Heart right ventricle (tissue), 16 donors: ENCODE measurements at places on chromosomes 3 and 15. TPM values are rescaled to one million over a fixed set of nuclear protein-coding genes. Genes with fewer than 3 reads are reported as not detected.

The ILDR1 gene
- total RNA-seq = not detected

The SLC51B gene
- total RNA-seq = not detected

The GOLGA6L26 gene
- not detected for total RNA-seq

The NPAP1 gene
- not detected for total RNA-seq

The C3orf20 gene
- total RNA-seq = 0.17 TPM

The MKRN2 gene
- 34.3 TPM for total RNA-seq

DNA sequence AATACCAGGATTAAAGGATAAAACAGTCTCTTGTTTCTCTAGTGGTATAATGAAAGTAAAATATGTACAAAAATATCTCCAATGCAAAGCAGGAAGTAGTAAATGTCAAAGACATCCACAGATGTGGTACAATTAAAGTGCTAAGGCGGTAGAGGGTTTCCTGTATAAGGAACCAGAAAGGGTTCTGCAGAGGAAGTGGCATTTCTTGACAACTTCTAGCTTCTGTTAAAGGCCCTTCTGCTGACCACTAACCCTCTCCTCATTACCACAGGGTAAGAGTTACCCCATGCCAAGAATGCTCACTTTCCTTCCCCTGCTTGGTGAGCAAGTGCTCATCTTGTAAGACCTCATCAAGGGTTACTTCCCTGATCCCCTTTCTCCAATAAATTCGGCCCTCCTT lies 883.6 kb upstream of the NR2F2 start:
- no peaks in the 10 kb centered on the region for H3K4me1 ChIP-seq
- no peak overlapping the region for H3K4me3 ChIP-seq
- H3K36me3 ChIP-seq = no peaks in the 10 kb centered on the region
- H3K27me3 ChIP-seq = no peaks in the 10 kb centered on the region
- no peak for DNase-seq

GRCh38 chr3:129006864-129007263 lies 5.8 kb downstream of the EFCC1 start:
- H3K36me3 ChIP-seq = peaks cover 11% of the 10 kb centered on the region
- H3K4me3 ChIP-seq = no peak overlapping the region
- no peak overlapping the region for H3K27ac ChIP-seq
- peaks cover 33% of the 10 kb centered on the region for H3K27me3 ChIP-seq
- DNase-seq = no peak
- H3K4me1 ChIP-seq = peaks cover 61% of the 10 kb centered on the region

DNA sequence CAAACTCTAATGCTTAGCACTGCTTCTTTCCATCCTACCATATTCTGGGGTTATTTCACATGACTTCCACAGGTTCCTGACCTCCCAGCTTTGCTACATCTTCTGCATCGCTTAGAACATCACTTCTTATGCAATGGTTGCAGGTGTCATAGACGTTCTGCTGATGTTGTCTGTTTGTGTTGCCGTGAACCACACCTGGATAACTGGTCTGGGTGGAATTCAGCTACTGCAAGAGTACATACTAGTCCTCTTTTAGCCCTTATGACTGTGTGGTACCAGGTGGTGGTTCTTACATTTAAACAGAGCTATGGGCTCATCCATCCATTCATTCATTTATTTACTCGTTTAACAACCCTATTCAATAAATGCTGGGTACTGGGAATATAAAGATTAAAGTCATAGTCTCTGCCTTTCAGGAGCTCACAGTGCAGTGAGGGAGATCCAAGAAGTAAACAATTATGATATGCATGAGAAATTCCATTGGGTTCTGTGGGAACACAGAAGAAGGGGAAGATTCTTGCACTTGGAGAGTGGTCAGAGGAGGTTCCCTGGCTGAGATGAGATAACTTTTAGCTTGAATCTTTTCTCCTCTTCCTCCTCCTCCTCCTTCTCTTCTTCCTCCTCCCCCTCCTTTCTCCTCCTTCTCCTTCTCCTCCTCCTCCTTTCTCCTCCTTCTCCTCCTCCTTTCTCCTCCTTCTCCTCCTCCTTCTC lies 30.8 kb downstream of the TMEM45A start:
- no peaks in the 10 kb centered on the region for H3K36me3 ChIP-seq
- no peak overlapping the region for H3K4me3 ChIP-seq
- no peaks in the 10 kb centered on the region for H3K4me1 ChIP-seq
- no peaks in the 10 kb centered on the region for H3K27me3 ChIP-seq

GRCh38 chr15:47349179-47349578 lies 368.1 kb upstream of the SEMA6D start:
- DNase-seq = no peak
- H3K36me3 ChIP-seq = no peaks in the 10 kb centered on the region
- H3K4me3 ChIP-seq = no peak overlapping the region

- H3K27ac ChIP-seq = no peak overlapping the region
- no peak overlapping the region for H3K4me3 ChIP-seq
- H3K4me1 ChIP-seq = no peaks in the 10 kb centered on the region
- H3K36me3 ChIP-seq = no peaks in the 10 kb centered on the region
- DNase-seq = no peak
Observed at GRCh38 chr3:103446953-103447629, 1012.3 kb downstream of the ZPLD1 start.

DNA sequence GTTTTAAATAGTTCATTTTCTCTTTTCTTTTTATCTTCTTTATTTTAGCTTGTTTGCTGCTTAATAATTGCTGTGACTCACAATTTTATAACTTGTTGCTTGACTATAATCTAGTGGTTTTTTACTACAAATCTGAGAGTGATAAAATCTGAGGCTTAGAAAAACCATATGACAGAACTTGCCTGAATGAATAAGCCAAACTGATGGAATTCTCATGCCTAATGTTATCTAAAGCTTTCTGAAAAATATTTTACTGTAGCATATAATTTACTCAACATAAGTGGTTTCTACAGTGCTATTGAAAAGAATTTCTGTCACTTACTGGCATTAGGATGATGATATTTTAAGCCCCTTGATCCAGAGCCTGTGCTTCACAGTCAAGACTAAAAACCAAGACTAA lies 175.1 kb downstream of the VGLL3 start:
- H3K4me3 ChIP-seq = no peak overlapping the region
- H3K4me1 ChIP-seq = no peaks in the 10 kb centered on the region
- no peak for DNase-seq
- H3K27me3 ChIP-seq = no peaks in the 10 kb centered on the region
- H3K27ac ChIP-seq = no peak overlapping the region

DNA sequence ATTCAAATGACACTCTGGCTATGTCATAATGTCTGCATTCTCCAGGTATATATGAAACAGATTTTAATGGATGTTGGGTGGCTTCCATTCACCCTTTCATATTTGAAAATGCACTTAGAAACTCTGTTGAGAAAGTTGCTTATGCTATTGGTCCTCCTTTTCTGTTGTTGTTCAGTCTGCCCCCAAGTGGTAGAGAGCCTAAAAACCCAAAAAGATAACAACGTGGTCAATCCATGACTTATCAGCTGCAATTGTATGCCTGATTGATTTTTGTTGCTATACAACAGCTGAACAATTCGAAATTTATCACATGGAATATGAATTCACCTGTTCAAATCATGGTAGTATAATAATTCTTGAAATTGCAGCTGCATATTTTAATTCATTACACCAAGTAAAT lies 279.8 kb downstream of the ROBO2 start:
- H3K27ac ChIP-seq = no peak overlapping the region
- H3K36me3 ChIP-seq = no peaks in the 10 kb centered on the region
- DNase-seq = no peak
- H3K4me1 ChIP-seq = no peaks in the 10 kb centered on the region
- no peaks in the 10 kb centered on the region for H3K27me3 ChIP-seq
- H3K4me3 ChIP-seq = no peak overlapping the region

DNA sequence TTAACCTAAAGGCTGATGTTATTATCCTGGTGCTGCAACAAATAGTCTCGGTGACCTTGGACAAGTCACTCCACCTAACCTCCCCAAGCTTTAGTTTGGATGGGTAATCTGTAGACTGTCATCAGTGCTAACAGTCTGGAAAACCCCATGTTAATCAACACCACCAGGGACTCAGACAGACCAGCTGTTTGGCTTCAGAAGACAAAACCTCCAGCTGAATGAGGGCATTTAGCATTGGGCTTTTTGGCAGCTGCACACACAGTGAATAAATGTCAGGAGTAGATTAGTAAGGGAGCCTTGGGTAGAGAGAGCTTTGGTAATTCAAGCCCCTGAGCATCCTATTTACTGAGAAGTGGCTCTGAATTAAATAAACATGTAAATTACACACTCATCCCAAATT lies 24.9 kb upstream of the C3orf80 start:
- no peaks in the 10 kb centered on the region for H3K4me1 ChIP-seq
- DNase-seq = no peak
- H3K27ac ChIP-seq = no peak overlapping the region
- no peak overlapping the region for H3K4me3 ChIP-seq

GRCh38 chr3:47731061-47731460 lies 50.6 kb downstream of the SMARCC1 start:
- no peak overlapping the region for H3K4me3 ChIP-seq
- no peaks in the 10 kb centered on the region for H3K36me3 ChIP-seq
- H3K4me1 ChIP-seq = no peaks in the 10 kb centered on the region
- no peak for DNase-seq
- H3K27ac ChIP-seq = no peak overlapping the region
- no peaks in the 10 kb centered on the region for H3K27me3 ChIP-seq

DNA sequence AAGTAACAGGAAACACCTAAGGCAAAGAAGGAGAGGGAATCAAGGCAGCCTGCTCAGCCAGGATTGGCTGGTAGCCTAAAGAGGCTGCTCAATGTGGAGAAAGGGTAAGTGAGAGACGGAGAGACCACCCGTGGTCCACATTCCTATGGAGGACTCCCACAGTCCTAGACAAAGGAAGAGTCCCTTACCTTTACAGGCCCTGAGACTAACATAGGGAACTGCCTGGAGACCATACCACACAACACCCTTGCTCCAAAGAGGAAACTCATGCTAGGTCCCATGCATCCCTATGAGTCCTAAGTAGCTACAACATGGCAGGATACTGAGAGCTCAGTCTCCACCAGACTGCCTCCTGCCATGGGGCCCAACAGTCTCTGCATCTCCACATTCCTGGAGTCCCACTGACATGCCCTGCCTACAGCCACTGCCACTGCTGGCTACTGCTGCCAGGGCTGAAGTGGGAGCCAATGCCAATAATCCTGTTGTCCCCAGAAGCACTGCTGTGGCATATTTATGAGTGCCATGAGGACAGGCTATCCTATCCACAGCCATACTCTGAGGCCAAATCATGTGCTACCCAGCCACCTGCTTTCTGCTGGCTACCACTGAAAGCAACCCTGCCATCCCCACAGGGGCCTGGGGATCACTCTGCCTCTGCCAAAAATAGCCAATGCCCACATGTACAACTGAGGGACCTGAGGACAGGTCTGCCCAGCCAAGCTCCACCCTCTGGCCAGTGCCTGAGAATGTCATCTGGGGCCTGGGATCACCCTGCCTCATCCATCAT lies 45.0 kb downstream of the COPS2 start:
- peaks cover 73% of the 10 kb centered on the region for H3K36me3 ChIP-seq
- no peaks in the 10 kb centered on the region for H3K4me1 ChIP-seq
- no peak overlapping the region for H3K27ac ChIP-seq
- H3K4me3 ChIP-seq = no peak overlapping the region
